ENCODE measurements at places on chromosomes 2 and 18. TPM values are rescaled to one million over a fixed set of nuclear protein-coding genes. Genes with fewer than 3 reads are reported as not detected.

The RNF25 gene
- 47.0 TPM for total RNA-seq

The TGFA gene
- total RNA-seq: 8.7 TPM

The ELOA2 gene
- total RNA-seq: not detected

The TMEM37 gene
- total RNA-seq: 2.7 TPM

The POLR1A gene
- total RNA-seq: 24.2 TPM

The CDH19 gene
- total RNA-seq: 1.3 TPM

All from A549 treated with RU486 at 1 μM for 4 hours (cell line).